ENCODE measurements at places on chromosomes 7 and 10.

- no peak for DNase-seq
Observed at GRCh38 chr10:817371-817770, 114.1 kb downstream of the LARP4B start.

DNA sequence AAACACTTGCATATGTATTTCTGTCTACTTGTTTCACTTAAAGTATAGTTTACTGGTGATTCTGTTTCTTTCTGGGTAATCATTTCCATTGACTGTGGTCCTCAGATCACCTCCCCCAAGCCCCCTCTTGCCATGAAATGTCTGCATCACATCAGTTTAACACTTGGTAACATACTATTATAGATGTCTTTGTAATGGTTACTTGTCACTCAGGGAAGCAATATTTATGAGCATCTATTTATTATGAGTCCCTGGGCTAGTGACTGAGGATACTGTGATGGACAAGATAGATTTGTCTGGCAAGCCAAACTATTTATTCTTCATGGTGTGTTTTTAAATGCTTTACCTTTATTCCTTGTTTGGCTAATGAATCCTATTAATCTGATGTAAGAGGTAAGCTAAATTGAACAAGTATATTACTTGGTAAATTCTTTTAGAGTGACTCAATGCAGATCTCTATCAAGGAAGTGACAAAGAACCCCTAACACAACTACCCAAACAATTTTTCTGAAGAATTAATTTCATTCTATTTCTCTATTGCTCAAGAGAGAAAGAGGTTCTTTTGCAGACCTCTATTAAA, 270.9 kb downstream of the RELN start:
- DNase-seq, result no peak

DNA sequence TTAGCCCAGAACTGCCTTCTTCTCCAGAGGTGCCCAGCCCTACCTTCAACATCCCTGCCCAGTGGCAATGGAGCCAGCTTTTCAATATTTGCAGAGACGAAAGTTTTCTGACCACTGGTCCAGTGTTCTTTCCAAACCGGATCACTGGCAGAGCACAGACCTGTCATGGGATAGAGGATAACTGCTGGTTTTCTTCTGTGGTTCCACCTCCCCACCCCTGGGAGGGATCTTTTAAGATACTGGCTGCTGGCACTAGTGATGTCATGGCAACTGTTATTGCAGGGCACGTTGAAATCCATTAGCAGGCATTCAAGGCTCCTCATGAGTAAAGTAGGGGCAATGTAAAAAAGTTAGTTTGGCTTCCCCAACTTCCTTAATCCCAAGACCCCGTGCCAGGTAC, 387.1 kb downstream of the LRMDA start:
- DNase-seq, result no peak

DNA sequence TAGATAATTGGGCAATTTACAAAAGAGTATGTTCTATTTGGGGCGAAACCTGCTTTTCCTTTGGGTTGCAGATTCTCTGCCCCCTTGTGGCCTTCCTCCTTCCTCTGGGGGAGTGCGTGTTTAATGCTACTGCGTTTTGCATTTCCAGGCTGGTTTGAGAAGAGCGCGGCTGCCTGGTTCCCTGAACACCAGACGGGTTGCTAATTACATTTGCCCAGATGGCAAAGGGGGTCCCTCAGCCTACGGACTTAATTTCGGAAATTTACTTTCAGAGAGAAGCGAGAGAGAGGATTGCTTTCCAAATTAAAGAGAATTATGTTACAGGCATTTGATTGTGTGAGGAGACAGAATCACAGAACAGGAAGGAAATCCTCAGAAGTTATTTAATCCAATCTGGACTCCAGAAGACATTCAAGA, 91.9 kb upstream of the JAZF1 start:
- peak; percentile 7 for DNase-seq

- no peak for DNase-seq
Observed at GRCh38 chr7:157964016-157964415, 623.6 kb downstream of the PTPRN2 start.

DNA sequence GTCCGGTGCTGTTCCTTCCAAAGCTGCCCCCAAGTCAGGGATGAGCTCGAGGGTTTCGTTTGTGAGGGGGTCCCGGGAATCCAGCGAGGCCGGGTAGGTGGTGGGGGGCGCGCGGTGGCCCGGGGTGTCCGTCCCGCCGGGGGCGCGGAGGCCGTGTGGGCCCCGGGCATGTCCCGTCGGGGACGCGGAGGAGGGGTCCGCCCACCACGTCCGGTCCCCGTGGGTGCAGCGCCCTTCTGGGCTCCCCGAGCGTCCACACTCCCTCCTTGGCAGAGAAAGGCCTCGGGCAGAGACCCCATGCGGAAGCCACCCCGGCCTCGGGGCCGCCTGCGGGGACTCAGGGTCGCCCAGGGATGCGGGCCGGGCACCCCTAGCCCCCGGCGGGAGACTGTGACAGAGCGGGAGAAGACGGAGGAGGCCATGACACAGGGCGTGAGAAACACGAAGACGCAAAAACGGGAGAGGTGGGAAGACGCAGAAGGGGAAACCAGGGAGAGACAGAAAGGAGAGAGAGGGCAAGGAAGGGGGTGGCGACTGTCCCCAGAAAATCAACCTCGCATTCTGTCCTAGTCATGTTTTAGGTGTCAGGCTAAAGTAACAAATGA, 640 bp upstream of the ZNF425 start:
- peak; percentile 40 for DNase-seq

DNA sequence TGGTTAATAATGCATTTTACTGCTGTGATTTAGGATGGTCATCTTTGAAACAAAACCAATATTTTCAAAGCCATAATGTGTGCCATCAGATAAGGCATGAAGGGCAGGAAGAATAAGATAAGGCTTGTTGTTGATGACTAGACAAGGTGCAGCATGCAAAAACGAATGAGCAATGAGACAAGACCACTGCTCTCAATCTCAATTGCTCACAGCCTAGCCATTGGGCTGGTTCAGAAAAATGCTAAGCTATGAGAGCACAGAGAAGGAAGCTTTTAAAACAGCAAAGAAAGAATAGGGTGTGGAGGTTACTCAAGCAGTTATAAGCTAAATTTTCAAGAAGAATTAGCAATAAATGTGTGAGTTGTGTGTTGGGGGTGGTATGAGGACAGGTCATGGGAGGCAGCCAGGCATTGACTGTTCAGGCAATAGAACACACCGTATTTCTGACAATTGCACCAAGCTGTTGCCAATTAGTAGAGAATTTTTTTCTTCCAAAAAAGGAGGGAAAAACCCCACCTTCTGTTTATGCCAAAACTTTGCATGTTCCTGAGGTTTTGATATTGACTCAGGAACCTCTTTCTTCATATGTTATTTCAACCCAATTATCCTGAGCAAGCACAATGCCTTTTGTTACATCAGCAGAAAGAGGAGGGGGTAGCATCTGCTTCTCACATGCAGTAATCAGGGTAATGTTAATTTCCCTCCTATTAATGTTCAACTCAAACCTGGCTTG, 276.5 kb downstream of the HDAC9 start:
- no peak for DNase-seq

DNA sequence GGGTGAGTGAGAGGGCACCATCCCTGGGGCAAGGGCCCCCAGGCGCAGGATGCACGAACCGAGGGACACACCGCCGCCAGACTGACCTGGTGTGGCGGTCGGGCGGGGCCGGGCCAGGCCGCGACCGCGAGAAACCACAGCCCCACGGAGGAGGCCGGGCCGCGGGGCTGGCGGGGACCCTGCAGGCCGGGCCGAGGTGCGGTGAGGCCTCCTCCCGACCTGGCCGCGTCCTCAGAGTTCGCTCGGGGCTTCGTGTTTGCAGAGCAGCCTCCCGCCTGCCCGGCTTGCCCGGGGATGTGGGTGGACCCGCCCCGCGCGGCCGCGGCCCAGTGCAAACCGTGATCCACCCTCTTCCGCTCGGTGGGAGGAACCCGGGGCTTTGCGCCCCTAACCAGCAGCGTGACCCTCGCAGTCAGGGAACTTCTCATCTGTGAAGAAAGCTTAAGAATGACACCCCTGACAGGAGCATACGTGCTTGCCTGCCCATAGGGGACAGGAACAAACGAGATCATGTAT, 20.6 kb upstream of the HOXA13 start:
- no peak for DNase-seq

- DNase-seq, result no peak
Observed at GRCh38 chr10:78747401-78748234, 321.1 kb upstream of the ZMIZ1 start.

DNA sequence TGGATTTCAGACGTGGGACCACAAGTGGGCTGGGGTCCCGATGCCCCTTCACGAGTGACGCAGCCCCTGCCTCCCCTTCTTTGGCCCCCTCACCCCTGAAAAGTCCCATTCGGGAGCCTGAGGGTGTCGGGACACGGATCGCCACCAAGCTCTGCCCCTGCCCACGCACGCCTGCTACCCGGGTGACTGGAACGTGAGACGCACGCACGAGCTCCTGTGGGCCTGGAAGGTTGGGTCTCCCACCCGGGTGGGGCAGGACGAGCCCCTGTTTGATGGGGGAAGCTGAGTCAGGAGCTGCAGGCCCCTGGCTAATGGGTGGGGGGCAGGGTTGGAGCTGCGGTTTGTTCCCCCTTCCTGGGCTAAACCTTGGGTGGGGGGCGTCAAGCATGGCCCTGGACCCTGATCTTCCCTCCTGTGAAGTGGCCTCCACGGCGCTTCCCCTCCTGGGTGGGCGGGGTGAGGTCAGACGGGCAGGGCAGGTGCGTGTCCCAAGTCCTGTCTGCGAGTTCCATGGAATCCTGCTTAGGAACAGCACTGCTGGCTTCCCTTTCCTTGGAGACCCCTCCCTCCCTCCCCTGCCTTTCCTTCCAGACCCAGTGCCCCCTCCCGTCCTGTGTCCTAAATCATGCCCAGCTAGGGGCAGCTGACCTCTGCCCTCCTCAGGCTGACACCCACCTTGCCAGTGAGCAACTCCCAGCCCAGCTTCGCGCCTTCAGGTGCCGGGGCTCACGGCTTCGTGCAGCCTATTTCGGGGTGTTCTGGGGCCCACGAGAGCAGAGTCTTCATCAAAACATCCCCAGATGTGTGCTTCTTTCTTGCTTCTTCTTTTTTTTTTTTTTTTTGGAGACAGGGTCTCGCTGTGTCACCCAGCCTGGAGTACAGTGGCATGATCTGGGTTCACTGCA, 5.3 kb upstream of the TMEM184A start:
- DNase-seq, result no peak

DNA sequence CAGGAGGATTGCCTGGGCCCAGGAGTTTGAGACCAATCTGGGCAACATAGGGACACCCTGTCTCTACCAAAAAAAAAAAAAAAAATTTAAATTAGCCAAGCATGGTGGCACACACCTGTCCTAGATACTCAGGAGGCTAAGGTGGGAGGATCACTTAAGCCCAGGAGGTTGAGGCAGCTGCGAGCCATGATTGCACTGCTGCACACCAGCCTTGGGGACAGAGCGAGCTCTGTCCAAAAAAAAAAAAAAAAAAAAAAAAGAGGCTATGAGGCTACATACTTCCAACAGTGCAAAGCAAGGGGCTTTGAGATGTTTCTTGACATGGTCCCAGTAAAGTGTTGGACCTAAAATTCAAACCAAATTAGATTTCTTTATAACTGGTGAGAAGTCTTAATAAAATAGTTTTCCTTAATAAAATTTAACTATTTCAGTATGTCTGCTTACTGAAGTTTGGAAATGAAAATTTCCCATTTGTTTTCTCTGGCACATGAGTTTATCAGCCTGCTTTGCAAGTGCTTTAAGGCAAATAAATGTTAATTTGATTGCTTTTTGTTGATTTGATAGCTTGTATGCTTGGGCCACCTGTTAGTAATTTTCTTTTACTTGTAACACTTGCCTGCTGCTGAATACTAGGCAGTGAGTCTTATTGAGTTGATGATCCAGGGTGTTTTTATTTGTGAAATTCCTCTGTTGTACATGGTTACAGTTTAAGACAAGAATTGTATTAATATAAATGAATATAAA, 16.1 kb downstream of the CALU start:
- no peak for DNase-seq

GRCh38 chr7:150382123-150382843, 3.2 kb downstream of the ZNF775 start:
- DNase-seq, result no peak

- no peak for DNase-seq
Observed at GRCh38 chr10:88086187-88086960, 222.9 kb downstream of the PTEN start.

- DNase-seq, result no peak
Observed at GRCh38 chr7:41729059-41729458, 26.2 kb upstream of the INHBA start.

DNA sequence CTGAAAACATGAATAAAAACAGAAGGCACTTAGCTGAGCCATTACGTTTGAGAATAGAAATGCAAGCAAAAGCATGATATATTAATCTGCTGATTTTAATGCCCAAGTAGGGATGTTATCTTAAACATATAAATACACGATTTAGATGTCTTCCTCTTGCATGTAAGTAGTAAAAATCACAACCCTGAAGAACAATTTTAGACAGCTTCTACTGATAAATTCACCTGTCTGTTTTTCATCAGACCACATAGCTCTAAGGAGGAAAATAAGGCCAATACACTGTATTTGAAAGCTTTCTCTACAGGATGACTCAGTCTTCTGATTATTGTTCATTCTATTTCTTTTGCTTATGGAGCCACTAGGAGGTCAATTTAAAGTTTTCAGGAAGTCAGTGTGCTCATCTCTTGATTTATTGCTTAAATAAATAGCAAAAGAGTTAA, 210.9 kb upstream of the CHRM2 start:
- DNase-seq, result no peak

GRCh38 chr7:2794836-2795636, 49.1 kb downstream of the GNA12 start:
- no peak for DNase-seq

DNA sequence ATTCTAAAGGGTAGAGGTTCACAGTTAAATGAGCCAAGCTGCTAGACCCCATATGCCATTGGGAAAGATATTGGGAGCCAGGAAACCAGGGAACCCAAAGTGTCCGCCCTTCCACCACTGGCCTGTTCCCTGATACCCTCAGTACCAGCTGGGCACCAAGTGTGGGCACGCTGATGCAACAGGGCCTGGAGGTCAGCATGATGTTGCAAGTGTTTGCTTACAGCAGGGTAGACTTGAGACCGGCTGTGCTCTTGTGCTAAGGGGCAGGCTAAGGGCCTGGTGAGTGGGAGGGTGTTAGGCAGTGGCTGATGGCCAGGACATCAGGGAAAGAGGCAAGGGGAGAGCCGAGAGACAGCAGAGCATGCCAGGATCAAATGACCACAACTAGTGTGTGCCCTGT, 21.0 kb upstream of the MYL7 start:
- DNase-seq, result no peak

DNA sequence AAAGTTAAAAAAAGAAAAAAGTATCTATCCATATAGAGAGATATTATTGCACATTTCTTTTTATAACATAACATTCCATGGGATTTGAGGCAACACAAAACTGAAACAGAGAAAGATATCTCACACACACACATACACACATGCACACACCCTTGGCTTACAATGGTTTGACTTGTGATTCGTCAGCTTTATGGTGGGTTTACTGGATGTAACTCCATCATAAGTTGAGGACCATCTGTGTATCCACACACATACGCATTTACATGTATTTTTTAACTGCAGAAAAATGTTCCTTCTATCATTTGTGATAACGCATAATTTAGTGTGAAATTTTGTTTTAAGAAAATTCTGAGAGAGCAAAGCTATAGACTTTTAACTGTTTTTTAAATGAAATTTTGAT, 74.2 kb upstream of the CDCA7L start:
- DNase-seq, result no peak

GRCh38 chr7:75881436-75882095, 2.7 kb downstream of the RHBDD2 start:
- DNase-seq, result no peak

GRCh38 chr10:5538446-5538845, 13.7 kb downstream of the CALML3 start:
- DNase-seq, result no peak

GRCh38 chr7:114789871-114790311, 132.0 kb upstream of the MDFIC start:
- DNase-seq, result no peak

GRCh38 chr7:2662273-2663120, 25.5 kb upstream of the AMZ1 start:
- DNase-seq, result no peak
